ENCODE measurements at places on chromosomes 3 and 15.

GRCh38 chr3:56795829-56796185, 5.9 kb downstream of the ARHGEF3 start:
- peak; percentile 19 for DNase-seq

DNA sequence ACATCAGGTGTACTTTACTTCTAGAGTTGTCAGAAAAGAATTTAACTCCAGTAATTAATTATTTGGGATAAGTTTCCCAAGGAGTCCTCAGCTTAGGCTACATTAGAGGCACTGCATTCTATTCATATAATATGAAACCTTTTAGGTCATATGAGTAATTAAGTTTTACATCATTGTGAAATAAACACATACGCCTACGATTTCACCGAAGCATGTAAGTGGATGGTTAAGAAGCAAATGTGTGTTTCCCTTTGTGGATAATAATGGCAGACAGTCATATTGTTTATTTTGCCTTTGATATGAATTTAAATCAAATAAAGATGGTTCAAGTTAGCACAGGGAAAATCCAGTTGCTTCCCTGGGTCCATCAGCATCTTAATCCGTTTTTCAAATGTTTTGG, 535.9 kb upstream of the ATP11B start:
- DNase-seq, result no peak

DNA sequence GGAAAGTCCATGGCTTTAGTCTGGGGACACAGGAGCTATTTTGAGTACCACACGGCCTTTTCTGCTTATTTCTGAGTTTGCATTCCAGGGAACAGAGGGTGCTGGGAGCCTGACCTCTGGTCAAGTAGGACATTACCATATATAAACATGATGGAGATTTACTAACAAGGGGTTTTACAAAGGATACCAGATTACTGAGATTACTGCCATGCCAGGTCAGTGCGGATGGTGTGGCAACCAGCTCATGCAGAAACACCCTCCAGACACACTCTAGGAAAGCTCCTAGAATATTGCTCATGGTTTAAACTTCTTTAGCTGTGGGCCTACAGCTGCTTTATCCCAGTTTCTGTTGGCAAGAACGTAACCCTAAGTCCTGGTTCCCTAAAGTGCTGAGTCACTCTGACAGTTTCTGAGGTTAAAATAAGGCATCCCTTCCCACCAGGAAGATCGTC, 54.3 kb upstream of the AGTR1 start:
- no peak for DNase-seq

GRCh38 chr3:65385805-65386204, 652.9 kb downstream of the MAGI1 start:
- DNase-seq, result no peak

- no peak for DNase-seq
Measured at GRCh38 chr3:102104033-102104432, 254.7 kb downstream of the NFKBIZ start.

- DNase-seq, result no peak
Measured at GRCh38 chr15:90705212-90705611, 11.9 kb upstream of the BLM start.

- DNase-seq, result no peak
Measured at GRCh38 chr15:56228854-56229253, 14.8 kb downstream of the RFX7 start.

- DNase-seq, result peak; percentile 86
Measured at GRCh38 chr3:54424292-54424691, 301.9 kb downstream of the CACNA2D3 start.

DNA sequence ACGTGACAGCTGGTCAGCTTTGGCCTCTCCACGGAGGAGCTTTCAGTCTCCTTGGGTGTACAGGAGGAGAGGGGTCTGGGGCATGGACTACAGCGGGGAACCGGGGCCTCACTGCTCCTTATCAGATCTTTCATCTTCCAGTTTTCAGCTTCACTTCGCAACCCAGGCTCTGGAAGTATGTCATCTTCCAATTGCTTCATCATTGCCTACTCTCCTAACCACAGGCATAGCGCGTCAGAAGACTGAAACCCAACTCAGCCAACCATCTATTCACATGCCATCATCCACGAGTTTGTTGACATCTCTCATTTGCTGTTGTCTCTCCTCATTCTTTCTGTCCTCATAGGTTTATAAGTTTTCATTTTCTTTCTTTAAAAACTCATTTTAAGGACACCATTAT, 119.5 kb downstream of the MYLK start:
- DNase-seq, result no peak

- no peak for DNase-seq
Measured at GRCh38 chr3:153404157-153404556, 242.1 kb downstream of the RAP2B start.

GRCh38 chr3:195425849-195426248, 17.0 kb downstream of the ACAP2 start:
- no peak for DNase-seq

- no peak for DNase-seq
Measured at GRCh38 chr3:169980055-169980454, 13.4 kb downstream of the SEC62 start.

- no peak for DNase-seq
Measured at GRCh38 chr15:39854161-39854560, 65.9 kb downstream of the GPR176 start.

DNA sequence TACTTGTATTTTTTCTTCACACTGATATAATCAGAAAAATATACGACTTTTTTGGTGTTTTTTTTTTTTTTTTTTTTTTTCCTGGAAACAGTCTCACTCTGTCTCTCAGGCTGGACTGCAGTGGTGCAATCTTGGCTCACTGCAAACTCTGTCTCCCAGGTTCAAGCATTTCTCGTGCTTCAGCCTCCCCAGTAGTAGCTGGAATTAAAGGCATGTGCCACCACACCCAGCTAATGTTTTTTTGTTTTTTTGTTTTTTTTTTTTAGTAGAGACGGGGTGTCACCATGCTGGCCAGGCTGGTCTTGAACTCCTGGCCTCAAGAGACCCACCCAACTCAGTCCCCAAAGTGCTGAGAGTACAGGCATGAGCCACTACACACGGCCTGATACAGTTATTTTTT, 20.8 kb upstream of the DNAAF4 start:
- no peak for DNase-seq

- no peak for DNase-seq
Measured at GRCh38 chr3:13579063-13579462, 30.1 kb downstream of the FBLN2 start.

- DNase-seq, result peak; percentile 4
Measured at GRCh38 chr3:23888617-23889228, 28.1 kb downstream of the NKIRAS1 start.

Measured in NCI-H748 treated with DMSO at 0.1 percent for 48 hours (cell line).